ENCODE measurements at places on chromosomes 5 and 9. TPM values are rescaled to one million over a fixed set of nuclear protein-coding genes. Genes with fewer than 3 reads are reported as not detected.
A peak's percentile ranks its signal among the peaks of the same experiment; 100 is the strongest.

- DNase-seq = no peak
Observed at GRCh38 chr5:154977409-154977808, 36.1 kb upstream of the KIF4B start.

GRCh38 chr9:14238518-14238917 lies 75.4 kb downstream of the NFIB start:
- DNase-seq = no peak

DNA sequence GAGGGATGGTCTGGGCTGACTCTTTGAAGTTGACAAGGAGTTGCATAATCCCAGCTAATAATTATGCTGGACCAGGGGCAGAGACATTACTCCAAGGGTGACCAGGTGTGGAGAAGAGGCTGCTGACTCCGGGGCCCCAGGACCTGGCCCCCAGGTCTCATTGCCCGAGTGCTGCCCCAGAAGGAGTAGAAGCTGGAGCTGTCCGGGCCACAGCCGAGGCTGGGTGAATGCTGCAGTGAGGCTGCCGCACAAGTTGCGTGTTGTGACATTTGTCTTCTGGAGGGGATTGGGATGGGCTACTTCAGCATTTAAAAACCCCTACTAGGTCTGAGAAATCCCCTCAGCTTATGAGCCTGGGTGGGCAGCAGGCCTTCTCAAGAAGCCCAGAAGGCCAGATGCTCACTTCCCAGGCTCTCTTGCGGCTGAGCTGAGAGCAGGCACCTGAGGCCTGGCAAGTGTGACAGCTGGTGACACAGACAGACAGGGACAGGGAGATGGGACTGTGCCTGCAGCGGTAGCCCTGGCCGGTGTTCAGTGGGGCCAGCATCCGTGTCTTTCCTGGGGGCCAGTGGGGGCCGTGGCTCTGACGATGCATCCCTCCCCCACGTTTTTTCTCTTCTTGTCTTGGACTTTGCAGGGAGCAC lies 122.8 kb downstream of the KCNIP1 start:
- DNase-seq = no peak

- DNase-seq = no peak
Observed at GRCh38 chr5:18487928-18488480, 853.7 kb downstream of the TAF11L14 start.

- DNase-seq = no peak
Observed at GRCh38 chr5:142878111-142878510, 107.9 kb downstream of the ARHGAP26 start.

DNA sequence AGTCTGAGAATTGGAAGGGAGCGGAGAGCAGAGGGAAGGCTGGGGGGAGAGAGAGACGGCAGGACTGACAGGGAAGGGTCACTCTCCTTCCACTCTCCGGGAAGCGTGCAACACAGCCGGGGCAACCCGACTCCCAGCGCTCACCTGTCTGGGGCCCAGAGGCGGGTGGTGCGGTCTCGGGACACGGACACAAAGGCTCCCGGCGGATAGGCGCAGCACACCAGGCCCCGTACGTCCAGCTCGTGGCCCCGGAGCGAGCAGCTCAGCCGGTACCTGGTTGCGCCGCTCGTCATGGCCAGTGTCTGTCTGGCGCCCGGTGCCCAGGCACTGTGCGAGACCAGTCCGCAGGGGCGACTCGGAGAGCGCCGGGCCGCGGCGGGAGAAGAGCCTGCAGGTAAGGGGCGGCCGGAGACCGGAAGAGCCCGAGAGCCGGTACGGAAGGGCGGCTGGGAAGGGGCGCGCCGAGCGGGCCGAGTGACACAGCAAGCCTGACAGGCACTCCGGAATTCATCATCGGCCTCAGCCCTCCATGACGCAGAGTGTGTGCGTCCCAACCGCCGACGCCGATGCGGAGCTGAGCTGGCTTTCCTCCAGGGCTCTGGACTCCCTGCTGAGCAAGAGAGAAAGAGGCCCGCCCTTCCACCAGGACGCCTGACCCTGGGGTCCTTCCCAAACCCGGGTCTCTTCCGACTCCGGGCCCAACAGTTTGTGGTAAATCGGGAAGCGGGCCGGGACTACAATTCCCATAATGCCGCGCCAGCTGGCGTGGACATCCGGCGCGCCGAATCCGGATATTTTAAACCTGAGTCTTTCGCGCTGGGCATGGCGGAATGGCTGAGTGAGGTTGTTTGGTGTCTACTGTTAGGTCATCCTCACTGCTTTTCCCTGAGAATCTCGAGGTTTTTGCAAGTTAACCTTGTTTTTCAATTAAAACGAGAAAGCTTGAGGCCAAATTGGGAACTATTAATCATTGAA lies at the start of gene PLAA:
TSS of gene PLAA (minus strand) at position 490 of the 975 bp plus-strand sequence. CDS start at position 293, 197 bp downstream.
- DNase-seq = peak; percentile 89

DNA sequence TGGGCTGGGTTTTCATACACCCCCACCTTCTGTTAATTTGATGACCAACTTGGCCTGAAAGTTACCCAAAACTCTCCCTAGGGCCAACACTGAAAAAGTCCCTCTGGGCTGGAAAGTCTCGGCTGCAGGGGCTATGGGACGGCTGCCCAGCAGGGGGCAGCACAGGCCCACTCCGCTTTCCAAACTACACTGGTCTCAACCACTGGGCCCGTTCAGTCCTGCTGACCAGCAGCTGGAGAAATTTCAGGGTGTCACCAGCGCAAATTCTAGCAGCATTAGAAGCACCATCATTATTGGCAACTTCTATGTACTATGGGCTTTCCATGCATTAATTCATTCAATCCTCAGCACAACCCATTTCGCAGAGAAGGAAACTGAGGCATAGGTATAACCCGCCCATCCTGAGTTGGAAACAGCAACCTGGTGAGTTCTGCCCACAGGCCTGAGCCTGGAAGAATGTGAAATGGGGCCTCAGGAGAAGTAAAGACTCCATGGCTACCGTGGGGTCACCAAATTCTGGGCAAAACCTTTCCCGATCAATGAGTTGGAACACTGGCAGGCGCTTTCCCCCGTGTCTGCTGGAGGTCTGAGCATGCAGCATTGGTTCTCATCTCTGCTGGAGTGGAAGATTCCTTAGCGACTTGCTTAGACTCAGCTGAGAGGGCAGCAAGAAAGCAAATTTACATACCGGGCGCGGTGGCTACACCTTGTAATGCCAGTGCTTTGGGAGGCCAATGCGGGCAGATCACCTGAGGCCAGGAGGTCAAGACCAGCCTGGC lies 9.7 kb downstream of the ORM2 start:
- peak; percentile 42 for DNase-seq

GRCh38 chr5:179533024-179533423 lies 17.3 kb upstream of the RUFY1 start:
- DNase-seq = no peak

DNA sequence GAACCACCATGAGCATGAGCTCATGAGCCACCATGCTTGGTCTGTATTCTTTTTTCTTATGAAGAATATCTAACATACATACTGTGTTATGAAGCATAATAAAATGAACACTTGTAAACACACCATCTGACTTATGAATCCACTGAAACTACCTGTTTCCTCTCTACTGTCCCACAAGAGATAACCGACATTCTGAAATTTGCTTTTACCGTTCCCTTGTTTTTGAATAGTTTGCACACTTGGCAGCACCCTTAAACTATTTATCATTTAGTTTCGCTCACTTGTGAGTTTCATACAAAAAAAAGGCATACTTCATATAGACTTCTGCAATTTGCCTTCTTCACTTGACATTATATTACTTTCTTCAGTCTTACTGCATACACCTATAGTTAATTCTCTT lies 8.9 kb downstream of the LARS1 start:
- no peak for DNase-seq

DNA sequence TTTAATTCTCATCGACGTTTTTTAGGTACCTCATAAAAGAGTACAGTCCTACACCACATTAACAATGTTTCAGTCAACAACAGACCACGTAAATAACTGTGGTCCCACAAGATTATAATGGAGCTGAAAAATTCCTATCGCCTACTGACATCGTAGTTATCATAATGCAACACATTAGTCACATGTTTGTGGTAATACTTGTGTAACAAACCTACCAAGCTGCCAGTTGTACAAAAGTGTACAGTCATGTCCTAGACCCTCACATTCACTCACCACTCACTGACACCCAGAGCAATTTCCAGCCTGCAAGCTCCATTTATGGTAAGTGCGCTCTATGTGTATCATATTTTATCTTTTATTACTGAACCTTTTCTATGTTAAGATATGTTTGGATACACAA lies 16.8 kb downstream of the GNAQ start:
- DNase-seq = no peak

- no peak for DNase-seq
Observed at GRCh38 chr9:99114049-99114440, 9.1 kb downstream of the TGFBR1 start.

- no peak for DNase-seq
Observed at GRCh38 chr5:72703876-72704275, 112.6 kb upstream of the TNPO1 start.

GRCh38 chr5:111517853-111518501 lies 5.6 kb upstream of the STARD4 start:
- DNase-seq = no peak

Gene PCDHB2
- total RNA-seq = not detected

Gene SNCAIP
- not detected for total RNA-seq

Gene RAB24
- 34.4 TPM for total RNA-seq

Gene TMEM171
- total RNA-seq = not detected

Gene TMEM232
- 0.60 TPM for total RNA-seq

Gene LRRC19
- total RNA-seq = not detected

Gene MYMK
- total RNA-seq = not detected

Gene JMY
- 4.8 TPM for total RNA-seq

Gene GPR151
- not detected for total RNA-seq

Gene CAMK2A
- total RNA-seq = not detected

Gene FLT4
- total RNA-seq = 0.25 TPM

Gene CD72
- total RNA-seq = 7.1 TPM

Gene GNA14
- not detected for total RNA-seq
